AG10803 (cell line): ENCODE measurements at places on chromosomes 3 and 15.
A peak's percentile ranks its signal among the peaks of the same experiment; 100 is the strongest.

- peak; percentile 57 for DNase-seq
These were observed 25.2 kb downstream of the RAB5A start for GRCh38 chr3:19972054-19972453.

GRCh38 chr15:89442671-89443307, 53.6 kb downstream of the RHCG start:
- DNase-seq: peak; percentile 14

- peak; percentile 90 for DNase-seq
These were observed 42.1 kb upstream of the RAF1 start for GRCh38 chr3:12705981-12706380.

GRCh38 chr3:166688665-166689064, 691.4 kb downstream of the ZBBX start:
- no peak for DNase-seq

- peak; percentile 50 for DNase-seq
These were observed 10.7 kb upstream of the DHX36 start for GRCh38 chr3:154334973-154335420.

DNA sequence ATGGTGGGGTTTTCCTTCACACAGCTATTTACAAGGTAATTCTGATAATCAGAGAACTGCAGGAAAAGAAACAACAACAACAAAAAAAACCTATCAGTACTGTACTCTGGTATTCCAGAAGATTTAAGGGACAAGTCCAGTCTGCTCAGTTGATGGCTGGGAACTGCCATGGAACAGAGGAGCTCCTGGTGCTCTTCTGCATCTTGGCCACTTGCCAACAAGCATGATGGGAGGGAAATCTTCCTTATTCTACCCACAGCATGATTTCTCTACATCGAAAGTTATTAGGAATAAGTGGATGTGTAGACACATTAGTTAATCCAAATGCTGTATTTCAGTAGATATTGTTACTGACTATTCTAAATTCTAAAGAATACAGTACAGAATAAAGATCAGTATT, 51.7 kb downstream of the RASGRP1 start:
- DNase-seq: no peak

- DNase-seq: peak; percentile 22
These were observed 46.8 kb upstream of the SLC6A1 start for GRCh38 chr3:10945683-10946287.

DNA sequence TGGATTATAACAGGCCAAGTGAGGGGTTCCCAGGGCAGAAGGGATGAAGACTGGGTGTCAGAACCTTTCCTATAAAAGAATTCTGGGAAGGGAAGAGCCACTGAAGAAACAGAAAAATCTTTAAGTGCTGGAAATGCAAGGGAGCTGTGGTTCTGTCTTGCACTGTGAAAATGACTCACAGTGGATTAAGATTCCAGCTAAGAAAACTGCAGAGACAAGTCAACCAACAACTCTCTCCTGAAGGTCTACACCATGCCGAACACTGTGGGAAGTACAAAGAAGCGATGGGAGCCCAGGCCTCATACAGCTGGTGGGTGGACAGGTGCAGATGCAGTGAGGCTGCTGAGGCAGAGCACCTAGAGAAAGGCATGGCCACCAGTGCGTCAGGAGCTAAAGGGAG, 27.7 kb downstream of the ZDHHC3 start:
- no peak for DNase-seq

GRCh38 chr15:63950911-63951481, 95.3 kb downstream of the DAPK2 start:
- peak; percentile 94 for DNase-seq

DNA sequence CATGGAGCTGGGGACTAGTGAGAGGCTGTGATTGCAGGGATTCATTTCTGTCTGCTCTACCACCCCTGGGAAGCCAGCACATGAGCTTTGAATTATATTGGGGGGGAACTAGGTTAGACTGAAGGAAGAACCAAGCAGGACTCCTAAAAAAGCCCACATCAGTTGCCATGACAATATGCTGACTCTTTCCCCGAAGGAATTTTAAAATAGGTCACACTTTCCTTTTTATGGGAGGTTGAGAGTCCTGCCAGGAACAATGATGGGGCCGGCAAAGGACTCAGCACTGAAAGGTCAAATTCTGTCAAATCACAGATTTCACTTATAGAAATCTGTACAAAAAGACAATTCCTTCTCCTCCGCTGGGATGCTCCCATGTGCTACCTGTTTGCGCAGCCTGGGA, 130.8 kb downstream of the ZNF621 start:
- DNase-seq: no peak

DNA sequence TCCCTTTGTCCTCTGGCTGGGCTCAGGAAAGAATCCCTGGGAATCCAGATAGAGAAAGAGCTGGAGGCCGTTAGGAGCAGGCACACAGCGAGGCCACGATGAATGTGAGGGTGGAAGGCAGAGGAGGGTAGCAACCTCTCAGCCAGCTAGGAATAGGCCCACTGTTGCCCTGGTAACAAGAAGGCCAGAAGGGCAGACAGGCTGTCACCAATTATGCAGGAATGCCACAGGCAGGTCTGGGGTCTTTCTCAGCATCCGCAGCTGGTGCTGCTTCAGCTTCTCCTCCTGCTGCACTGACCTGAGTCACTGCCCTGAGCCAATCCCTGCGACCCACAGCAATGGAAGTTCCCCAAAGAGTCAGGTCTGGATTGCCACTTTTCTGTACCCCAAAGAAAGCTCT, 62.8 kb upstream of the C3orf80 start:
- no peak for DNase-seq

GRCh38 chr3:49383387-49383786, 25.2 kb upstream of the GPX1 start:
- no peak for DNase-seq

DNA sequence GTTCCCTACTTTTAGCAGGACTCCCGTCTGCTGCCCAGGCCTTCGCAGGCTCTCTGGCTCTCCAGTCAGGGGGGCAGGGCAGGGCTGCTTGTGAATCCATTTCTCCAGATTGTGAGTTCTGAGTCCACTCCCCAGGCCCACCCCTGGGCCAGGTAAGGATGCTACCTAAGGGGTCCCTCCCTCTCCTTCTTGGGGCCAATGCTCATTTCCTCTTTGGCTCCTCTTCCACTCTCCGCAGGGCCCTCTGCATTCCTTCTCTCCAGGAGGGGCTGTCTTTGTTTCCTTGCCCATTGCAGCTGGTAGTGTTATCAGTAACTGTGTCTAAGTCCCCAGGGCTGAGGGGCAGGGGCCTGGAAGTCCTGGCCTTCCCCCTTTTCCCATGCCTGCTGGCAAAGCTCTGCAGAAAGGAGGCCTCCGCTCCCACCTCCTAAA, 13.0 kb upstream of the CACNA2D2 start:
- DNase-seq: no peak

GRCh38 chr3:164235289-164236028, 842.8 kb downstream of the SI start:
- DNase-seq: no peak

GRCh38 chr3:187025656-187026316, 95.5 kb downstream of the ST6GAL1 start:
- DNase-seq: no peak

- no peak for DNase-seq
These were observed 2.8 kb upstream of the SUCLG2 start for GRCh38 chr3:67657192-67657591.

GRCh38 chr3:159829539-159830227, 159.0 kb upstream of the IL12A start:
- DNase-seq: peak; percentile 94

DNA sequence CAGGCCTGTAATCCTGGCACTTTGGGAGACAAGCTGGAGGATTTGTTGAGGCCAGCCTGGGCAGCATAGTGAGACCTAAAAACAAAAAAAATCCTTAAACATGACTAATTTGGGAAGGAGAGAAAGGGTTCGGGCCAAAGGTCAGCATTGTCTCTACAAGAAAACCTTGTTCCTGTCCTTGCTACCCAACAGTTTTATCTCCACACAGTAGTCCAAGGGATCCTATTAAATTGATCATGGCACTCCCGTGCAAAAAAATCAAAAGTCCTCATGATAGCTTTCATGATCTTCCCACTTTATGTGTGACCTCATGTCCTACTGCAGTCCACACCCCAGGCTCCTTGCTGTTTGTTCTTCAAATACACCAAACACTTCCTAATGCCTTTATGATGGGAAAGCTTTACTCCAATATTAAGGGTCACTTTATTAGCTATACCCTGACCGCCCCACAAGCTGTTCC, 4.2 kb downstream of the RPL15 start:
- no peak for DNase-seq

DNA sequence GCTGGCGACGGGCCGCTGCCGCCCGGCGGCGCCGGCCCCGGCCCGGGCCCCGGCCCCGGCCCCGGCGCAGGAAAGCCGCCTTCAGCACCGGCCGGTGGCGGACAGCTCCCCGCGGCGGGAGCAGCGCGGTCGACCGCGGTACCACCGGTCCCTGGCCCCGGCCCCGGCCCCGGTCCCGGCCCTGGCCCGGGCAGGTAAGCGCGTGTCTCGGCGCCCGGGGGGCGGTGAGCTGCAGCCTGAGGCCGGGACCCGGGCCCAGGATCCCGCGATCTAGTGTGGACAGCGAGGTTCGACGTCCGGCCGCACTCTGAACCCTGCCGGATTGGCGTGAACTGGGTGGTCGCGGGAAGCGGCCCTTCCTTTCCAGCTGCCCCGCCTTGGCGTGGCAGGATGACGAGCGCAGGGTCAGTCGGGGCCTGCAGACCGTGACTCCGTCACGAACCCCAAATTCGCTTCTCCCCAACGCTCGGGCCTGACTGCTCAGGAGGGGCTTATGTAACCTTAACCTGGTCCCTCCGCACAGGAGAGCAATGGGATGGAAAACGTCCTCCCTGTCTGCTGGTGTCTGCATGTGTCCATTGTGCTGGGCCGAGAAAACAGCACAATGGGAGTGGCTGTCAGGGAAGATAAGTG, 472 bp downstream of the BSN start:
- DNase-seq: no peak
